ENCODE measurements at places on chromosomes 2 and 18.

- no peak for DNase-seq
These were observed 35.1 kb downstream of the SLC4A3 start for GRCh38 chr2:219662566-219662965.

DNA sequence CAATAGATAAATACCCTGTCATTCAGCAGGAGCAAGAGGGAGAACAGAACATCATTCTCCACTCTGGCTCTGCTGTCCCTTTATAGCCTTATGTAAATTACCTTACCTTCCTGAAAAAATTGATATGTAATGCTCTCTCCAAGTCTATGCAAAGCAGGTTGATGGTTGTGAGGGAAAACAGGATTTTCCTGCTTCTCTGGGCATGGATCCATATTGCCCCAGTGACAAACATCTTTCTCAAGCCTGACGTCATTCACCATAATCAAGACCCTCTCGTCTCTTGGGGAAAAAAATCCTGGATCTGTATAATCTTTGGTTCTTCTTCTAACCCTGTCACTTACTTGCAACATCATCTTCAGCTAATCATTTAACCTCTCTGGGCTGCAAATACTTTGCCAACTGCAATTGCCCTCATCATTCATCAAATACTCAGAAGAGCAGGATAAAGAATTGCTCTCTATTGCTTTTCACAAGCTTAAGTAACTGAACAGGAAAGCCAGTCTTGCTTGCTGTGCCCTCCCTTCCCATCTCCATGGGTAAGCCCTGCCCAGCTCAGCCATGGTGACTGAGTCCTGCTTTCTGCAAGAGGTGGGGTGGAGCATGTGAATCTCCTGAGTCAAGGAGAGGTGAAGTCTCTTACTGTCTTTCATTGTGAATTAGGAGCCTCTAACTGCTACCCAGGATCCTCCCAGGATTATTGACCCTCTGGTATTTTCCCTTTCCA lies 123.7 kb upstream of the KLF7 start:
- no peak for DNase-seq

DNA sequence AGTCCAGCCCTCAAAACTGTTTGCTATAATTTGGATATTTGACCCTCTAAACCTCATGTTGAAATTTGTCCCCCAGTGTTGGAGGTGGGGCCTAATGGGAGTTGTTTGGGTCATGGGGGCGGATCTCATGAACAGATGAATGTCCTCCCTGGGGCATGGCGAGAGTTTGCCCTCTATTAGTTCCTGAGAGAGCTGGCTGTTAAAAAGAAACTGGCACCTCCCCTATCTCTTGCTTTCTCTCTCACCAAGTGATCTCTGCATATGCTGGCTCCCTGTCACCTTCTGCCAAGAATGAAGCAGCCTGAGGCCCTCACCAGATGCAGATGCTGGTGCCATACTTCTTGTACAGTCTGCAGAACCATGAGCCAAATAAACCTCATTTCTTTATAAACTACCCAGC lies 12.0 kb downstream of the LNPK start:
- no peak for DNase-seq

DNA sequence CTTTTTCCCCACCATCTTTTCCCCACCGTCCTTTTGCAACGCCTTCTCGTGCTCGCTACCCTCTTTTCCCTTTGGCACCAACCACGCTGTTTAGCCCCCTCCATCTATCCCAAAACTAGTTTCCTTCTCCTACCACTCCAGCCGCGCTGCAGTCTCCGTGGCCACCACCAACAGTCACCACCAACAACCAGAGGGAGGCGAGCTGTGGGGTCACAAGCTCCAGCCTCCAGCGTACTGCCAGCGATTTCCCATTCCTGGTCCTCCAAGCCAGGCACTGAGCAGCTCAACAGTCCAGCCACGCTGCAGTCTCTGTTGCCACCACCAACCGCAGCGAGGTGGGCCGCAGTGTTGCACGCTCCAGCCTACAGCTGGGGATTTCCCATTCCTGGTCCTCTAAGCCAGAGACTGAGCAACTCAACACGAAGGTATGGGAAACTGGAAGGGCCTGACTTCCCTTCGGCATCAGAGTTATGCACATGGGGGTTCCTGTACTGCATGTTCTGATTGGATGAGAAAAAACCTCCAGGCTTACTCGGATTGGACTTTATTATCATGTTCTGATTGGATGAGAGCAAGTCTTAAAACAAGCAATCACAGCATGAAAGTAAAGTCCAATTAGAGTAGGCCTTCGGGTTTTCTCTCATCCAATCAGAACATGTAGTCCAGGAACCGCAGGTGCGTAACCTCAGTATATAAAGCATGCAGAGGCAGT lies 42.3 kb upstream of the IMP4 start:
- DNase-seq: no peak

DNA sequence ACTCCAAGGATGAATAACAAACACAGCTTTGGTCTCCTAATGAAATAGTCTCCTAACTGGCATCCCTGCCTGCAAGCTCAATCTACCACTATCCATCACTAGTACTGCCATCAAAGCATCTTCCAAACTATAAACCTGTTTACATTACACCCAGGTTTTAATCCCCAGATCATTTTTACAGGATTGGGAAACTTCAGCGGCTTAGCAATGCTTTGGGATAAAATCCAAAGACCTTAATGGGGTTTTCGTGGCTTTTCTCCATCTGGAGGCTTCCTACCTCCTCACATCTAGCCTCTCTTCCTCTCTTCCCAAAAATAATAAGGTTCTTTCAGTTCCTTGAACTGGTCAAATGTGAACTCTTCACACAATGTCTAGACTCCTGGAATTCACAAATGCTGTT lies 92.2 kb upstream of the SETBP1 start:
- no peak for DNase-seq

DNA sequence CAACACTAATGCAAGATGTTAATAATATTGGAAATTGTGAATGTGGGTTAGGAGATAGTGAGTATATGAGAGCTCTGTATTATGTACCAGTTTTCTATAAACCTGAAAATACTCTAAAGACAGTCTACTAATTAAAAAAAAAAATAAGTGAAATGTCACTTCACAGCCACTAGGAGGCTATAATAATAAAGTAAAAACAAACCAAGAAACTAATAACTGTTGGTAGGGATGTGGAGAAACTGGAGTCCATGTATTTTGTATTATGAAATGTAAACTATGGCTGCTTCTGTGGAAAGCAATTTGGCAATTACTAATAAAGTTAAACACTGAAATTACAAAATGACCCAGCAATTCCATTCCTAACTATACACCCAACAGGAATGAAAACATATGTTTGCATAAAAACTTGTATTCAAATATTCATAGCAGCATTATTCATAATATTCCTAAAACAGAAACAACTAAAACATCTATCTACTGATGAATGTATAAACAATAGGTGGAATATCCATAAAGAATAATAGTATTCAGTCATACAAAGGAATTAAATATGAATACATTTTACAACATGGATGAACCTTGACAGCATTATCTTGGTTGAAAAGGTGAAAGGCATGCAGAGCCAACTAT lies 36.2 kb downstream of the CCDC178 start:
- DNase-seq: no peak

- no peak for DNase-seq
These were observed 19.5 kb downstream of the ANKRD30B start for GRCh38 chr18:14767474-14767873.

DNA sequence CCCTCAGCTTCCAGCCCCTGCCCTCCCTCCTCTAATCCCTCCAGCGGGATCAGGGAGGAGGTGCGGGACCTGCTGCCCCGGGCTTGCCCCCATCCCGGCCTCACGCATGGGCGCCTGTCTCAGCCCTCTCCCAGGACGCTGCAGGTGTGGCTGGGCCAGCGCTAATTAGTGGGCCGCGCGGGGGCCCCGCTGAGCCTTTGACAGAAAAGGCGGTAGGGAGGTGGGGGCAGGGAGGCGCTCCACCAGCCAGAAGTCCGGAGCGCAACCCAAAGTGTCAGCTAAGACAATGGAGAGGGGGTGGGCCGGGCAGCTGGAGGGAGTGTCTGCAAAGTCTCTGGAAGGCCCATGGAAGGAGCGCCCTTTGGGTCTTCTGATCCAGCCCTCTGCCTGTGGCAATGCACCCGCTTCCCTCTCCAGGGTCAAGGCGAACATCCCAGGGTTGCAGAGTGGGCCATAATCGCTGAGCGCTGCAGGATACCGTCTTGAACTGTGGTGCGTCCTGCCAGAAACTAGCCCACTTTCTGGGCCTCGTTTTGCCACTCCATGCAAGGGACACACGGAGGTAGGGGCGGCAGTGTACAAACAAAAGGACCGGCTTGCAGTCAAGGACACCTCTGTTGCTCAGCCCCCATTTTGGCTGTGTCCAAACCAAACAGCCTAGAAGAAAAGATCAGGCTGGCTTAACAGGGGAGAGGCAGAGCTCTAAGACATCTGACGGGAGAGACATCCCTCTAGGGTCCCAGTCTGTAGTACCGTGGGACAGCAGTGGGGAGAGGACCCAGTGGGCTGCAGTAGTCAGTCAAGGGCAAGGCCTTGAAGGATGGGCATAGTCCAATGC lies 3.5 kb downstream of the ATP6V1B1 start:
- no peak for DNase-seq

- DNase-seq: no peak
These were observed 41.2 kb upstream of the CWC22 start for GRCh38 chr2:180048251-180048650.

GRCh38 chr2:112996635-112997034 lies 8.6 kb upstream of the IL36A start:
- DNase-seq: no peak

GRCh38 chr18:48678237-48679115 lies 139.6 kb downstream of the CTIF start:
- no peak for DNase-seq

DNA sequence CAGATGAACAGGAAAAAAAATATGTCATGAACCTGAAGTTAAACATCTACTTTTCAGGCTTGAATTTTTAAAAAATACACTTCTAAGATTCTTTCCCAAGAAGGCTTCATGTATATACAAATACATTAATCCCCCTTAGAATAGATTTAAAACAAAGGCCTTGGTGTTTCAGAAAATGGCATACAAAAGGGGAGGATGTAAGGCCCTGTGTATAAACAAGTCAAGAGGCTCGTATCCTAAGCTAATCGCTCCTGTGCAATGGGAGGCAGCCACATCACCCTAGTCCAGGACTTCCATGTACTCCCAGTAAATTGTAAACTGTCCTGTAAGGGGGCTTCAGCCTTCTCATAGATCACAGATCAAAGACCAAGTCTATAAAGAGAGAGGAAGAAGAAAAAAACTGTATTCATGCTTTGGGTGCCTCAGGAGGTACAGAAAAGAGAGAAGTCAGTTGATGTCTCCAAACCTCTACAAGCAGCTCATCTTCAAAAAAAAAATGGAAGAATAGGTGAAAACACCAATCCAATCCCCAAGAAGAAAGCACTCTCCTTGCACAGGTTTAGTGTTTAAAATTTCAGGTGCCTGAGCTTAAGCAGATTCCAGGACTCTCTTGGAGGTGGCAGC lies 53.9 kb downstream of the ANKRD44 start:
- DNase-seq: no peak

DNA sequence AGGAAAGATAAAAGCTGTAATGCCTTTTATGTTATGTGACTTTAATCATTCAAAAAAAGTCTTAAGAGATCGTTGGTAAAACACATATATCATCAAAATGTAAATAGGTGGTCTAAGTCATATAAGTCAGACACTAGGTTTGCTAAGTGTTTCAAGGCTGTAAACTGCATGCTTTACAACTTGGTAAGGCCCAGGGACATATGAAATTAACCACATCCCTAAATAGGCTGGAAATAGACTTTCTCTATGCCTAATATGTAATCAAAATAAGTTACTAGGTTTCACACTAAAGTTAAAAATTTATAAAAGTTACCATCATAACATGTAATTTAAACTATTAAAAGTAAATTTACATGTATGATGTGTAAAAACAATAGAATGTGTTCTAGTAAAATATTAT lies 946.3 kb upstream of the LRATD1 start:
- no peak for DNase-seq

- DNase-seq: no peak
These were observed 9.8 kb downstream of the IL36A start for GRCh38 chr2:113015042-113015441.

DNA sequence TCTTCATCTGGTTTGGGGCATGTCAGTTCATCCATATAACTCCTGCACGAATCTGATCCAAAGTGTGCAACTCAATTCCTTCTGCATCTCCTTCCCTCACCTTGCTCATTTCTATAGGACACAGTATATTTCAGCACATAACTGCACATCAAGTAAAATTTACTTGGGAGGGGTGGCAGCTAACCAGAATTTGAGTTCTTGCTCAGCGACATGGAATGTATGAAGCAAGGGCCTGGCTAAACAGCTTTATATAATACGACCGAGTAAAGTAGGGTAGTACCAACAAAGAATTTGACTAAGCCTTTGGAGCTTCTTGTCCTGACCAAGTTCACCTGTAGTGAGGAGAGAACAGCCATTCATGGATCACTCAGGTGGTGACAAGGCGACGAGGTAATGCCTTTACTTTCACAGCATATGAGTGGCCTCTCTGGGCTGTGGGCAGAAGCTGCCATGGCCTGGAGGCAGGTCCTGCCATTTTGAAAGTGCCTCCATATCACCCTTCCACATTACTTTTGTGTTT lies 570.2 kb upstream of the TNP1 start:
- no peak for DNase-seq

- no peak for DNase-seq
These were observed 34.4 kb downstream of the SKA1 start for GRCh38 chr18:50409236-50409635.

DNA sequence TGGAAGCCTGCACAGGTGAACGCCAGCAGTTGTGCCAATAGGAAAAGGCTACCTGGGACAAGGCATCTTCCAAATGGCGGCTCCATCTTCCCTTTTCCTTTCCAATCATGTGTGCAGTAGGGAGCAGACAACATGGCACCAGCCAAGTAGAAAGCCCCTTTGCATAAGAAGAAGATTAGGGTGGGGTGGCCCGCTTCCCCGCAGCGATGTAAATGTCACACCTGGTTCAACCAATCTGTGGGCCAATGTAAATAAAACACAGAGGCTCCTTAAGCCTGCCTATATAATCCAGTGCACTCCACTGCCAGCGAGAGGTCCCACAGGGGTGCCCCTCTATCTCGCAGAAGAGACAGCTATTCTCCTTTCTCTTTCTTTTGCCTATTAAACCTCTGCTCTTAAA lies 468.4 kb upstream of the CRIM1 start:
- no peak for DNase-seq

- no peak for DNase-seq
These were observed 517.9 kb upstream of the SPHKAP start for GRCh38 chr2:228699400-228699799.

GRCh38 chr2:100884145-100884621 lies 64.2 kb downstream of the NPAS2 start:
- DNase-seq: no peak

GRCh38 chr18:7516266-7517117 lies 50.6 kb upstream of the PTPRM start:
- no peak for DNase-seq

- DNase-seq: peak; percentile 79
These were observed 176.1 kb upstream of the ZFP36L2 start for GRCh38 chr2:43402452-43402937.

GRCh38 chr2:65602603-65603235 lies 170.3 kb upstream of the SPRED2 start:
- no peak for DNase-seq

GRCh38 chr2:219291394-219291793 lies 12.2 kb downstream of the DNAJB2 start:
- DNase-seq: no peak

GRCh38 chr2:213015387-213016165 lies 135.8 kb downstream of the IKZF2 start:
- DNase-seq: peak; percentile 98

All from GM12878 (cell line).